ENCODE measurements at places on chromosomes 4 and X.

DNA sequence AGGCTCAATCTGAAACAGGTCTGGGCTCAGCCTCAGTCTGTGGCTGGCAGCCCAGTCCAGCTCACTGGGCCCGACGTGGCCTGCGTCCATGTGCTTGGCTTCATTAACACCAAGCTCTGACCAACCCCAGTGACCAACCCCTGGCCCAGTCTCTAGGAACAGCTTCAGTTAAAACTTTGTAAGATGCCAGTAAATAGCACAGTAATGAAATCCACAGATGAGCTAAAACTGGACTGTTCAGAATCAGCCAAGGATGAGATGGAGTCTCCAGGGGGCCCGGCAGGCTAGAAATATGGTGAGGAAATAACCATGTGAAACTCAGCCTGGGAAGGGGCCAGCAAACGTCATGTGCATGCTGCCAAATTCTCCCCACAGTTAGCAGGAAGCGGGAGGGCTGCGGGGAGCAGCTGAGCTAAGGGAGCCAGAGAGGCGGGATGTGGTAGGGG, 37.1 kb upstream of the XPNPEP2 start:
- DNase-seq = peak; percentile 84

DNA sequence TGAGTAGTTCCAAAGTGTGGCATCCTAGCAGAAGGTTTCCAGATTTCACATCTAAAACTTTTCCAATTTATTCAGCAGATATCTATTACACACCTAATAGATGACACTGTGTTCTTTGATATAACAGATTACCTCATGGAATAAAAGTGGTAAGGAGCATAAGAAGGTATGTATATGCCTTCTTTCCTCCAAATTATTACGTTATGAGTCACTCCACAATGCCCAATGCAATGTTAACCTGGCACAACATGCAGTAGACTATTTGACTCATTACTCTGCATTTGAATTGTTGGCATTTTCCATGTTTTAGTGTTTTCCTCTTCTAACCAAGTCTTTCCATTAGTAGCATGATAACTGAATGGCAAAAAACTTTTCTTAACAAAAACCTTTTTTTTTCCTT, 383.6 kb downstream of the ADGRL3 start:
- no peak for DNase-seq

DNA sequence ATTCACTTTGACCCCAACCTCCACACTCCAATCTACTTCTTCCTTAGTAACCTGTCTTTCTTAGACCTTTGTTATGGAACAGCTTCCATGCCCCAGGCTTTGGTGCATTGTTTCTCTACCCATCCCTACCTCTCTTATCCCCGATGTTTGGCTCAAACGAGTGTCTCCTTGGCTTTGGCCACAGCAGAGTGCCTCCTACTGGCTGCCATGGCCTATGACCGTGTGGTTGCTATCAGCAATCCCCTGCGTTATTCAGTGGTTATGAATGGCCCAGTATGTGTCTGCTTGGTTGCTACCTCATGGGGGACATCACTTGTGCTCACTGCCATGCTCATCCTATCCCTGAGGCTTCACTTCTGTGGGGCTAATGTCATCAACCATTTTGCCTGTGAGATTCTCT, 344 bp downstream of the OR13H1 start:
- DNase-seq = no peak

GRCh38 chr4:151717909-151718628, 42.7 kb downstream of the GATB start:
- no peak for DNase-seq

DNA sequence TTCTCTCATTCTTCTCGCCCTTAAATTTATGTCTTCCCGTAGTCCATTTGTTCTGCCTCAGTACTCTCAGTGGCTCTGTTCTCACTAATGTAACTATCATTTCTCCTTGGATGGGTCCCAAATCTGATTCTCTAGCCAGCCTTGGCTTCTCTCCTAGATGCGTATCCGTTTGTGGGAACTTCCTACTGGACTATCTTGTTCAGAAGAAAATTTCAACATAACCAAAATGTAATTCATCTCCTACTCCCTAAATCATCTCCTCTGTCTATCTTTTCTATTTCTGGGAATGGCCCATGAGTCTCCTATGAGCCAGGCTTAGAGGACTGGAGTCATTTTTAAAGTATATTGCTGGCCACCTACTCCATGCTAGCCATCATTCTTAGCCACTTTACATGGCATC, 4.4 kb upstream of the C4orf36 start:
- no peak for DNase-seq

DNA sequence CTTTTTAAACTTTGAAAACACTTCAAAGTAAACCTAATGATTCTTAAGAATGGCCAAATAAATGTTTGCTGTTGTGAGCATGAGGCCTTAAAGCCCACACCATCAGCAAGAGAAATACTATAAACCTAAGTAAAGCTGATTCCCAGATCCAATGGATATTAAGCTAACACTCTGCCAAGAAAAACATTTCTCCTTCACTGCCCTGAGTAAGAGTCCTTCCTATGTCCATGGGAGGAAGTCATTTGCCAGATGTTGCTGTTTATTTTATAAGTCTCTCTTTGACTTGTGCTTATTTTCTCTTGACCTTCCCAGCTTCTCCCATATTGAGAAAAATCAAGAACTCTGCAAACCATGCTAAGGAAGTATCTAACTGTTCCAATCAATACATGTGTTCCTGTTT, 154.3 kb upstream of the EDNRA start:
- no peak for DNase-seq

DNA sequence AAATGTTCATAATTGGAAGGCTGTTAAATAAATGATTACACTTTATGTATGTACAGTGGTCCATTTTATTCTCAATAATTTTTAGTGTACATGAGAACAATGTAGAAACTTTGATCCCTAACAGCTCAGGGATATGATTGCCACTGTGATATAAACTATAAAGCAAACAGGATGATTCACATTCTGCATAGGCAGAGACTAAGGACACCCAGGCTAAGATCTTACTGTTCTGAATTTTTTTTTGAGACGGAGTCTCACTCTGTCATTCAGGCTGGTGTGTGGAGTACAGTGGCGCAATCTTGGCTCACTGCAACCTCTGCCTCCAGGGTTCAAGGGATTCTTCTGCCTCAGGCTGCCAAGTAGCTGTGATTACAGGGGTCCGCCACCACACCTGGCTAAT, 186.6 kb downstream of the PDGFC start:
- no peak for DNase-seq

DNA sequence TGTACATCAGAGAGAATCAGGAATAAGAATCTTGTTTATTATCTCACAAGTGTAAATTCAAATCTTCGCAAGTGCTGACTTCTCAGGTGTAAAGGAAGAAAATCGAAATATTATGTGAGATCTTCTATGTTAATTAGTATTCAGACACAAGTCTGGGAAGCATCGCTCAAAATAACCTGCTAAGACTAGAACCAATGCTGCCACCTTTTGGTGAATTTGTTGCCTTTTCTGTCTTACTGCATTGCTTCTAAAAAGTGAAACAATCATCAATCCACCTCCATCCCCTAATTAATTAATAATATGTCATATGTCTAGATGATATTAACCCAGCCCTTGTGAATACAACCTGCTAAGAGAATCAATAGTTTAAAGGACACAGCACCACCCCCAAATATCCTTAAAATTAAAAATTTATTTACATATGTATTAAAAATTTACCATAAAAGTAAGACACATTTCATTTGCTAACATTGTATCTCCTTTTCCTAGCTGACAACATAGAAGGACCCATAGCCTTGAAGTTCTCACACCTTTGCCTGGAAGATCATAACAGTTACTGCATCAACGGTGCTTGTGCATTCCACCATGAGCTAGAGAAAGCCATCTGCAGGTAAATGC, 3.5 kb downstream of the EPGN start:
- DNase-seq = no peak

DNA sequence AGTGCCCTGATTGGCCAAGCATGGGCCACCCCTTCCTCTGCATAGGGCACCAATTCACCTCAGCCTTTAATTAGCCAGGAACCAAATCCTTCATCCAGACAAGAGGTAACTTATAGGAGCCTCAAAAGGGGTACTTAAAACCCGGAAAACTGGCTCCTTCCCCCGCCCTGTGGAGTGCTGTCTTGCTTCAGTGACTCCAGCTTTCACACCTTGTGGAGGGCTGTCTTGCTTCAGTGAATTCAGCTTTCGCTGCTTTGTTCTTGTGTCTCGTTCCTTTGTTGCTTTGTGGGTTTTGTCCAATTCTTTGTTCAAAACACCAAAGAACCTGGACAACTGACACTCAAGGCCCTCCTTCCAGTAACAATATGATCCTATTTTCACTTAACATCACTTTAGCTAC, 82.2 kb upstream of the FRG1 start:
- no peak for DNase-seq

DNA sequence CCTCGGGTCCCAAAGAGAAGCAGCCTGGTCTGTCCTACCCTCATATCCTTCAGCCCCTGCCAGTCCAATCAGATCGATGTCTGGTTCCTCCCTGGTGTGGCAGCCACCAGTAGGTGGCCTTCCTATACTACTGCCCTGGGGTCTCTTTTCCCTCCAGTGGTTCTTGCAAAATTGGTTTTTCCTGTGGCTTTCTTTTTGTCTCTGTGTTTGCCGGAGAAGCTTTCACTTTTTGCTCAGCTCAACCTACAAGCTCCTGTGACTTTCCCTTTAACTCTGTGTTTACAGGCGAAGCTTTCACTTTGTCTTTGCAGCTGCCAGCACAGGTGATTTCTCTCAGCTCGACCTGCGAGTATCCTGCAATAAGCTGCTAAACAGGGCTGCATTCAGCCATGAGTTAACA, 46.8 kb downstream of the UGT2A3 start:
- no peak for DNase-seq

GRCh38 chrX:152165033-152165743, 26.8 kb upstream of the MAGEA10 start:
- no peak for DNase-seq

- DNase-seq = no peak
These were observed 109.6 kb downstream of the SHROOM4 start for GRCh38 chrX:50704360-50704759.

DNA sequence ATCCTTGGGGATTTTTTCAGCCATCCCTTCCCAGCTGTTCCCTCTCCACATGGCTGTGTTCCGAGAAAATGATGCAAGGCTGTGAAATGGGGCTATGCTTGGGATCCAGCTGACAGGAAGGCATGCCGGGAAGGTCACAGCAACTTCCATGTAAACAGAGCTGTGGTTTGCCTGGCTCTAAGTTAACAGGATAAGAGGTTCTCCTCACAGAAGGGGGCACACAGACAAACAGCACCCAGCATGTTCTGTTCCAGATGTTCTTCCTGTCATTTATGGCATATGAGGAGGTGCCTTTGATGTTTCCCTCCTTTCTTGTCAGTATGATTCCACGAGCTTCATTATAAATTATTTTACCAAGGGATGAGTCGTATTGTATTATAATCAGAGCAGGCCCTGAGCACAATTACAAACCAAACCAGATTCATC, 220.7 kb downstream of the ANTXR2 start:
- DNase-seq = no peak

DNA sequence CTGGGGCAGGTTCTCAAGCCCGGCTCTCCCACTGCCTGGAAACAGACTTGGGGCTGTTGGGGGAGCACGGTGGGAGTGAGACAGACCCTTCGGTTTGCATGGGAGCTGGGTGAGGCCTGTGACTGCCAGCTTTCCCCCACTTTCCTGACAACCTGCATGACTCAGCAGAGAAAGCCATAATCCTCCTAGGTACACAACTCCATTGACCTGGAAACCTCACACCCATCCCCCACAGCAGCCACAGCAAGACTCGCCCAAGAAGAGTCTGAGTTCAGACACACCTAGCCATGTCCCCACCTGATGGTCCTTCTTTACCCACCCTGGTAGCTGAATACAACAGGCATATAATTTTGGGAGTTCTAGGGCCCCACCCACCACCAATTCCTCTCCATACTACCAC, 57.6 kb upstream of the UBQLN2 start:
- DNase-seq = no peak

GRCh38 chrX:113384628-113385027, 544.0 kb upstream of the AMOT start:
- peak; percentile 23 for DNase-seq

- peak; percentile 59 for DNase-seq
These were observed 291.7 kb upstream of the EMCN start for GRCh38 chr4:100809506-100809905.

DNA sequence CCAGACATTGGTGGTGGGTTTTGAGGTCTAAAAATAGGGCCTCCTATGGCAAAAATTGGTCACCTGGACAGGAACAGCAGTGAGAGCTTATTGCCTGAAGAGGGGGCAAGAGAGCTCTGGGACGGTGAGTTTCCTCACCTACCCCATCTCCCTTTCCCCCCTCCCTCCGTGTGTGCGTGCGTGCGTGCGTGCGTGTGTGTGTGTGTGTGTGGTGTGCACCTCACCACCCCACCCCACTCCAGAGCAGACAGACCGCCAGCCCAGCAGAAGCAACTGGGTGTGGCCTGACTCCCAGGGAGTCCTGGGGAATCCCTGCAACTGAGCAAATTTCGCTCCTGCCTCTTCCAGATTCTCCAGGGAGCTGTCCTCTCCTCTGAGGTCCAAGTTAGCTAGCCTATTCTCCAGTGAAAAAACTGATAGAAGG, 44.7 kb downstream of the PRPS1 start:
- peak; percentile 54 for DNase-seq

- no peak for DNase-seq
These were observed 433.6 kb upstream of the FRG1 start for GRCh38 chr4:189507060-189507459.

- no peak for DNase-seq
These were observed 6.6 kb downstream of the MID1IP1 start for GRCh38 chrX:38807873-38808272.

- peak; percentile 10 for DNase-seq
These were observed 21.0 kb upstream of the TMSB15B start for GRCh38 chrX:103941201-103941975.

DNA sequence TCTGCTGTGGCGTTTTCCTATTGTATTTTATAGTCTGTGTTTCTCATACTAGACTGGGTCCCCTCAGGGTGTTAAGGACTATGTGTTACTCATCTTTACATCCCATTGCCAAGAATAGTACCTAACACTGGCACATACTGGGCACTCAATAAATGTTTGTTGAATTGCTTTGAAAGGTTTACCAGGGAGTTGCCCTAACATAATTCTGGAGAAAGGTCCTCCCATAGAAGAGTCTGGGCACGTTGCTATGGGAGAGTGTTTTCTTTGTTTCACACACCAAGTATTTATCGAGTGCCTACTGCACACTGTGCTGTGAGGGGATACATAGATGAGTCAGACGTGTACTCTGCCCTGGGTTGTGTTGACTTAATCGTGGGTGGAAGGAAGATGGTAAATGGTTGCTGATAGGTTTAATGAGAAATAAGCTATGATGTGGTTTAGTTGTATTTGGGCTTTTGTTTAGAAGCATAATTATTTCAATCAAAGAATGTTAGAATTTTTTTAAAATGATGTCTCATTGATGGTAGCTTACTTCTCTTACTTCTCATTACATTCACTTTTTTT, 42.9 kb downstream of the AFF1 start:
- no peak for DNase-seq

GRCh38 chr4:42167709-42168108, 15.3 kb upstream of the BEND4 start:
- DNase-seq = no peak

- DNase-seq = no peak
These were observed 257.7 kb downstream of the ANKRD50 start for GRCh38 chr4:124454772-124455270.

All from hindlimb muscle (tissue), 1 donor.